Pulmonary artery endothelial cell (primary cell): ENCODE measurements at places on chromosomes 12 and 14.

GRCh38 chr12:62915204-62915529 lies 19.8 kb downstream of the PPM1H start:
- DNase-seq, result no peak

DNA sequence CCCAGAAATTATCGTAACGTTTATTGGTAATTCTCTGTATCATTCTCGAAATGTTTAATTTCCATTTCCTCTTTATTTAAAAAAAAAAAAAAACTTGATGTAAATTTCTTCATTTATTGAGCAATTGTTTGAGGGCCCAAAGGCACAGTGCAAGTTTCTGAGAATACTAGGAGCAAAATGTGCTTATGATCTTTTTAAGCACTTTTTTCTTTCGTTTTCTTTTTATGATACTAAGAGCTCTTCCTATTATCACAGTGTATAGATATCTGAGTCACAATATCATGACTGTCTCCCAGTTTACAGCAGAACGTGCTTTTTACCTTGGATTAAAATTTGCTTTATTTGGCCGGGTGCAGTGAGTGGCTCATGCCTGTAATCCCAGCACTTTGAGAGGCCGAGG lies 5.6 kb downstream of the ATP2A2 start:
- DNase-seq, result no peak

DNA sequence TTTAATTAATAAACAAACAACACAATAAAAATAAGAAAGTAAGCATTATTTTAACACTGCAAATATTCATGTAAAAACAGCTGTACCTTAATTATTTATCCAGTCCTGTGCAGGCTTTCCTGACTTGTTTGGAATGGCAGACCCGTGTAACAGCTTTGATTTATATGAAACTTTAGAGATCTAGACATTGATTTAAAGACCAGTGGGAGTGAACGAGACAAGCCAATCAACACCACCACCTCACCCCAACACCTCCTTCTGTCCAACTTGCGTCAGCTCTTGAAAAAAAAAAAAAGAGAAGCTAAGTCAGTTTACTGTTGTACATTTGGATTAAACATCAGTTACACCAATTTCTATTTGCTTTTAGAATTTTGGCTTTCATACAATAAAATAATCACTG lies 22.3 kb downstream of the SLC38A4 start:
- DNase-seq, result no peak

DNA sequence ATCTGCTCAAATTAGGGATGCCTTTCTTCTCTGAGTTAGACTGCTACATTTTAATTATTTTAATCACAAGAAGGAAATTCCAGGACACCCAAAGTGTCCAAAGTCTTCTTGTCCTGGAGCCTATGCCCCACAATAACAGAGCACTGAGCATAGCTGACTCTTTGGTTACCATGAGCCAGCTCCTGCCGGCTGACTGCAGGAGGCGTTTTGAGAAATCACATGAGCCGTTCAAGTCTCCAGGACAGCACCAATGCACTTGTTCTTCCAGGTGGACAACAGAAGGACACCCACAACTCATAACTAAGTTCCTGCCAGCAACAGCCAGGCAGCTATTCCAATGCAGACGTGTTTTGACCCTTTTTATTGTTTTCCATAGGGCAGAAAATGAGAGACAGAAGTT lies 46.0 kb upstream of the SRSF5 start:
- no peak for DNase-seq

- DNase-seq, result no peak
These were observed 12.5 kb downstream of the CFAP251 start for GRCh38 chr12:121930862-121931261.

GRCh38 chr14:99672506-99673304 lies 11.4 kb upstream of the CYP46A1 start:
- DNase-seq, result no peak

- DNase-seq, result no peak
These were observed 16.0 kb upstream of the ENDOU start for GRCh38 chr12:47741340-47741703.

GRCh38 chr14:99136401-99136800 lies 135.6 kb downstream of the BCL11B start:
- no peak for DNase-seq
